ENCODE measurements at places on chromosomes 5 and 9. TPM values are rescaled to one million over a fixed set of nuclear protein-coding genes. Genes with fewer than 3 reads are reported as not detected.

Gene WHRN
- 18.7 TPM for total RNA-seq

Gene MEGF10
- 0.13 TPM for total RNA-seq

Gene OR1J4
- not detected for total RNA-seq

Gene ANKRD34B
- not detected for total RNA-seq

Gene IL17B
- not detected for total RNA-seq

Gene PHF24
- total RNA-seq, result not detected

Gene N4BP3
- 1.4 TPM for total RNA-seq

DNA sequence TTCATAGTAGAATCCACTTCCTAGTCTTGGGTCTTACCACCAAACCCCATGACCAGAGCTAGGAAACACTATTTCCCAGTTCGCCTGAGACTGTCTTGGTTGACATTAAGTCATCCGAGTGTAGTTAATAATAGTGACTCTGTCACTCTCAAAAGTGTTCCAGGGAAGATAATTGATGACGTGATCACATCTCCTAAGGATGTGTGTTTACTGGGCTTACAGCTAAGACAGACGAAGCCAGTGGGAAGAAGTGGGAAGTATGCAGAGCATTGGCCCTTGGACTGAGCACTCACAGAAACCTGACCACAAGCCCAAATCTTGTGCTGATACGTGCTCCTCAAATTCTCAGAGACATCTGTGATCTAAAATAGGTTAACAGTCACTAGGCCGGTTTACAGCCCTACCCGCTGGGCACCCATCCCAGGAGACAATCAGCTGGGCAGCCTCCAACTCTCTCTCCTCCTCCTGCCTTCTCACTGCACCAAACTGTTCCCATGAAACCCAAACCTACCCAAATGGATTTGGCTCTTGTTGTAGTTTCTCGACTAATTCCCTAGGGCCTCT is 316.6 kb downstream of the TLE1 start:
- no peak for DNase-seq

DNA sequence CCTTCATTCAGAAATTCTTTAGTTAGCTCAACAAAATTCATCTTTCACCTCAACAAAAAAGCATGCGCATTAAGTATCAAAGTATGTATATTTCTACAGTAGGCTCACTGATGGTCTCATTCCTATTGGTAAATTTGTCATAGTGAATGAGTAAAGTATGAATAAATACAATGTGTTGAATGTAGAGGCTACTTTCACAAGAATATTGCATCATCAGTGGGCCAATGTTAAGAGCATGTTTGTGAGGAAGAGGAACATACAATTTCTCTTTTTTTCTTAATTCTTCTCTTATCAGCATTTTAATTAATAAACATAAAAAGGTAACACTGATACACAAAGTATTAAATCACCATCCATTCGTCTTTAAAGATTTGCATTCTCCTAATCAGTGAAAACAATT is 505.1 kb downstream of the CETN3 start:
- DNase-seq, result no peak

DNA sequence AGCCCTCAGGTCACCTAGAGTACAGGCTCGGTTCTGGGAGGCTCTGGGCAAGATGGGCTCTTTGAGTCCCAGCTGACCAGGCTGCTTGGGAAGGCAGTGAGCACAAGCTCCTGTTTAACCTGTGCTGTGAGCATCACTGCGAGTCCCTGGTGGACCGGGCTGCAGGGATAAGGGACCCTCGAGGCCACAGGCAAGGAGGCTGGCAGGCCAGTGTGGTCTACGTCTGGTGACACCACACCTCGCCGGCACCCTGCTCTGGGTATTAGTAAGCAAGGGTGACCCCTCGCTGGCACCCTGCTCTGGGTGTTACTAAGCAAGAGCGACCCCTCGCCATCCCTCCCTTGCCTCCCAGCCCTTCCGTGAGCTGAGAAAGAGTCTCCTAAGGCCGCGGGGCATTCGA is 125.9 kb upstream of the FOXD4L5 start:
- DNase-seq, result no peak

GRCh38 chr5:21694567-21694966 is 1158.6 kb downstream of the CDH12 start:
- no peak for DNase-seq

- DNase-seq, result no peak
Observed at GRCh38 chr5:142540922-142541422, 144.9 kb downstream of the FGF1 start.

- DNase-seq, result no peak
Observed at GRCh38 chr5:104172976-104173375, 610.4 kb upstream of the NUDT12 start.

DNA sequence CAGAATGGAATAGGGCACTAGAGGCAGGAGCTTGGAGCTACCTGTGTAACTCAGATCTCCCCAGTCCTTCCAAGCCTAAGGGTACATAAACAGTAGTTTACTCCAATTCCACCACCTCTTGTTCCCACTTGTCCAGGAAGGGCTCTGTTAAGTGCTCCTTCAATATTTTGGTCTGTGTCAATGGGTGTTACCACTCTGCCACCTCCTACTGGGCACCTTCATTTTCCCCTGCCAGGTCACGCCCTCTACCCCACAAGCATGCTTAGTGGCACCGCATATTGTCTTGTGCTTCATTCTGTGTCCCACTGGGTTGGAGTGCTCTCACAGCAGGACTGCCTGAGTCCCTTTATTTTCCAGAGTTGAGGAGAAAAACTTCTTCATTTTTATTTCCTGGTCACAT is 459.8 kb downstream of the ARHGEF28 start:
- DNase-seq, result no peak

- no peak for DNase-seq
Observed at GRCh38 chr5:22910523-22910922, 57.4 kb upstream of the CDH12 start.

DNA sequence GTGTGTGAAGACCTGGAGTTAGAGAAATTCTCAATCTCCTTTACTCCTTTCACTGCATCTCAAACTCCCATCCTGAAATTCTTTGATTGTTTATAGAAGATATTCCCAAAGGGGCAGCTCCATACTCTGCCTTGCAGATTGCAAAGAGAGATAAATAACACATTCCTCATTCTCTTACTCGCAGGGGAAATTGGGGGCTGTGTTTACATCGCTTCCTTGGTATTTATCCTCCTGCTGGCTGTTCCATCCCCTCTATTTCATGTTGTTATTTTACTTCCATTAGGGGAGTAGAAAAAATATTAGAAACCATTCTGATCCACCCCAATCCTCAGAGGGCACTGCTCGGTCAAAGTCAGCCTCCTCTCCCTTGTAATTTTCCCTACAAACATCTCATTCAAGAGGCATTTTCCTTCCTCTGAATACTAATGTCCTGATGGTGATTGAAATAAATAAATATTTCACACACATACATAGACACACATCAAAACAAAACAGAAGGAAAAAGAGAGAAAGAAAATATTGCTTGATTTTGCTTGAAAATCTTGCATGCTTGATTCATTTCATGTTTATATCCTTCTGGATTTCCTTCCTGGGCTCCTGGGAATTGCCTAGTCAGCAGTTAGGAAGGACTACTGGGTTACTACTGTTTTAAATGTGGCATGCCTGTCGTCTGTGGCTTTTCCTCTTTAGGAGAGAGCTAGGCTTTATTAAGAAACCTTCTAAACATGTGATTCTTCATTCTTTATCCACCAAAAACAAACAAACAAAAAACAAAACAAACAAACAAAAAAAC is 420.1 kb upstream of the PAPPA start:
- DNase-seq, result no peak

DNA sequence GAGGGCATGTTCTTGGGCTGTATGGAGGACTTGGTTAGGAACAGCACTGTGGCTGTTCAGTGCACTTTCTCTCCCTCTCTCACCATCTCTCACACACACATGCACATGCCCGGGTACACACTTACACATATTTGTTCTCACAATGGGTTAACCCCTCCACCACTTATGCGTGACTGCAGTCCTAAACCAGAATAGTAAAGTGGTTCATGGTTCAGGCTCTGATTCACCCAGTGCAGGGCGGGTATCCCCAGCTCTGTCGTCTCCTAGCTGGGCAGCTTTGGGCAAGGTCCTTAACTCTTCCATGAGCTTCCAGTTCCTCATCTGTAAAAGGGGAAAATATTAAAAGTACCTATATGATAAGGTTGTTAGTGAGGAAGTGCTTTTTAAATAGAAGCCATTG is 45.3 kb upstream of the GALNT10 start:
- no peak for DNase-seq

DNA sequence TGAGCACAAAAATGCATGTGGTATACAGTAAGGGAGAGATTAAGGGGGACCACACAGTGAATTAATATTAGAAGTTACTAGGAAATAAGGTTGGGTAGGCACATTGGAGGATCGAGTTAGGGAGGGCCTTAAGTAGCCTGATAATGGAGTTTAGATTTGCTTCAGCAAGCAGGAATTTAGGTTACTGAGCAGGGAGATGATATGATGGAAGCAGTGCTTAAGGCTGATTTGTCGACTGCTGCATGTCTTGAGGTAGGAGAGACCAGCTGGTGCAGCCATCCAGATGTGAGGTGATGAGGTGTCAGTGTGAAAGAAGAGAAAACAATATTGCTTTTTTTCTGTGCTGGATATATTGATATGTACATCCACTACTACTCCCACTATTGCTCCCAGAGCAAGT is 55.2 kb upstream of the ACTBL2 start:
- no peak for DNase-seq

- DNase-seq, result no peak
Observed at GRCh38 chr5:180301253-180301652, 9.4 kb upstream of the MAPK9 start.

DNA sequence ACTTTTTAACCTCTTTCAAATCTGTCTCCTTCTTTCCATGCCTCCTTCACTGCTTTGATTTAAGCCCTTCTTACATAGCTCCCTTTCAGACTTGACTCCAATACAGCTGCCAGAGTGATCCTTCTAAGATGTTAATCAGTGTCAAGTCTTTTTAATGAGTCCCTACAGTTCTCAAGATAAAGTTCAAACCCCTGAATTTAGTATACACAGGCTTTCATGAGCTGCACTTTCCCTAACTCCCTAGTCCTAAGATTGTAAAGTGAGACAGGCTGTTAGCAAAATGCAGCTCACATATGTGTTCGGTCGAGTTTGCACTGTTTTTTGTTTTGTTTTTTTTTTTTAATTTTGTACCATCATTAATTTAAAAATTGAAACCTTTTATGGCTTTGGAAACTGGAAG is 190.4 kb upstream of the VCAN start:
- no peak for DNase-seq

DNA sequence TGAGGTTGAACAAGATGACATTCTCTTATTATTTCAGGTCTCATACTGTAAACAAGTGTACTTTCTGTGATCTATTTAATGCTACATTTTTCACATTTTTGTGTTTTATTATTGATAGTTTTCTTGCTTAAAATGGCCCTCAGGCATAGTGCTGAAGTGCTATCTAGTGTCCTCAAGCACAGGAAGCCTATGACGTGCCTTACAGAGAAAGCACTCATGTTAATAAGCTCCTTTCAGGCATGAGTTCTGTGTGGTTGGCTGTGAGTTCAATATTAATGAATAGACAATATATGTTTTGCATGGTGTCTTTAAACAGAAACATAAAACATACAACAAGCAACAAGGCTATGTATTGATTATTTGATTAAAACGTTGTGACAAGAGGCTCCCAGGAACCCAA is 450.1 kb downstream of the PLK2 start:
- no peak for DNase-seq

- DNase-seq, result no peak
Observed at GRCh38 chr5:103366918-103367549, 108.5 kb downstream of the MACIR start.

- no peak for DNase-seq
Observed at GRCh38 chr5:114362197-114362976, 517 bp downstream of the KCNN2 start.

DNA sequence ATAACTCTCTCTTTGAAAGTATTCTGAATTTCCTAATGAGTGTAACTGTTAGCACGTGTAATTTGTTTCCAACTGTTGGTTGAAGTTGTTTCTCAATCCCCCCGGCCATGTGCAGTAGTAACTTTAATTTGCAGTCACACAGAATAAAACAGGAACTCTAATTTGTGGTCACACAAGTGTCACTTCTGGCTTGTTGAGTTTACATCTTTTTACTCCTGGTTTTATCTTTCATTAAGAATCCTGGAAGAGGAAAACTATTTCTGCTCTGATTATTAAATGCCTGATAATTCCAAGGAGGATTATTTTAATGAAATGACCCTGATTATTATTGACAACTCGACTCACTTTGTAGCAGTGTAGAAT is 1.2 kb downstream of the SCAMP1 start:
- no peak for DNase-seq

- peak; percentile 73 for DNase-seq
Observed at GRCh38 chr5:138352071-138352721, at the start of gene KDM3B. Gene KDM3B, plus strand, starts transcription at chr5:138352685. Its CDS starts 111 bp downstream, at chr5:138352796.

GRCh38 chr5:56356121-56356835 is 123.1 kb upstream of the ANKRD55 start:
- DNase-seq, result no peak
